Brain pericyte (primary cell): ENCODE measurements at places on chromosomes 16 and 17.

DNA sequence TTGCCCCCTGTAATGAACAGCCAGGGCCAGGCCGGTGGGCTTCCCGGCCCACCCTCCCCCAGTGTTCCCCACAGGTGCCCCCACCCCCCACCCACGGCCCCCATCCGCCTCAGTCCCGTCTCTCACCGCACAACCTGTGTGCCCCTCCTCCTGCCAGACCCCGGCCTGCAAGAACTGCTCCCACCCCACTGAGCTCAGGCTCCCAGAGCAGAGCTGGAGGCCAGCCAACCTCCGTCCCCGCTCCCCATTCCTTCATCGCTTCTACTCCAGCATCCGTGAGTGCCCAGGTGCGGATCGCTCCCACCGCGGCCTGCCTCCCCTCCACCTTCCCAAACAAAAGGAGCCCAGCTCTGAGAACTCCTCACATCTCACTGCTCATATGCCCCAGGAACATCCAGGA, 4.2 kb downstream of the MVD start:
- no peak for DNase-seq

DNA sequence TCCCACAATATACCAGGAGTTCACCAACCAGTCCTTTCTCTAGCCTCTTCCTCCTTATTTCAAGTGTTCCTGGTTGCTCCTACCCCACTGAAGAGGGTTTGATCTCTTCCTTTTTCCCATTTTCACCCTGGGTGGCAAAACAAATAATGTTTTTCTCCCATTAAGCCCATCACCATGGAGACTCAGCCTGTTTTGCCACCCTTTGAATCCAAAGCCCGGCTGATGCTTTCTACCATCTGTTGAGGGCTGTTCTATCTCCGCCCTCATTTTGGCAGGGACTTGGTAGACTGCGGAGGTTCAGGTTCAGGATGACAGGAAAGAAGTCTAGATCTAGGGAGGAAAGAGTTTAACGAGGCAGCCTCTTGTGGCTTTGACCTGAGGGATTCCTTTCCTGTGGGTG, 2.6 kb downstream of the DNAH2 start:
- no peak for DNase-seq

GRCh38 chr17:14204084-14204483, 32.6 kb downstream of the CDRT15 start:
- no peak for DNase-seq

DNA sequence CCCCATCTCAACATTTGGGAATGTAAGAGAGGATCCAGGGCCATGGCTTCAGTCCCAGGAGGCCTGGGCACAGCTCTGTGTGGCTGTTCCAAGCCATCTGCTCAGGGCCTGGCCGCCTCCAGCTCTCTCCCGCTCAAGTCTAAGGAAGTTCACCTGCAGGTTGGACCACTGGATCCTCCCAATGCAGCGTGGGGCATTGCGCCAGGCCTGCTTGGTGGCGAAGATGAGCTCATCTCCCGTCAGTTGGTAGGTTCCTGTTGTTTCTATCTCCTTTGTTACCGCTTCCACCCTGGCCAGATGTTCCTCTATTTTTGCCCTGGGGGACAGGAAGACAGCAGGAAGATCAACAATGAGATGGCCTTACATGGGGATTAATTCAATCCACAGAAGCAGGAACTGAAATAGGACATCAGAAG, 17.5 kb downstream of the NOS2 start:
- DNase-seq, result no peak

- DNase-seq, result no peak
These were observed at the start of gene ITGAX for GRCh38 chr16:31354394-31355291. ITGAX (plus strand) TSS chr16:31355176; CDS start chr16:31355255, 79 bp downstream.

GRCh38 chr17:13302983-13303382, 285.2 kb upstream of the ELAC2 start:
- DNase-seq, result no peak

- no peak for DNase-seq
These were observed at the start of gene PCGF2 for GRCh38 chr17:38748149-38748891. PCGF2 (minus strand) TSS chr17:38748336; CDS start chr17:38740402, 7,934 bp downstream.

GRCh38 chr16:17339764-17340541, 130.8 kb downstream of the XYLT1 start:
- DNase-seq, result no peak

DNA sequence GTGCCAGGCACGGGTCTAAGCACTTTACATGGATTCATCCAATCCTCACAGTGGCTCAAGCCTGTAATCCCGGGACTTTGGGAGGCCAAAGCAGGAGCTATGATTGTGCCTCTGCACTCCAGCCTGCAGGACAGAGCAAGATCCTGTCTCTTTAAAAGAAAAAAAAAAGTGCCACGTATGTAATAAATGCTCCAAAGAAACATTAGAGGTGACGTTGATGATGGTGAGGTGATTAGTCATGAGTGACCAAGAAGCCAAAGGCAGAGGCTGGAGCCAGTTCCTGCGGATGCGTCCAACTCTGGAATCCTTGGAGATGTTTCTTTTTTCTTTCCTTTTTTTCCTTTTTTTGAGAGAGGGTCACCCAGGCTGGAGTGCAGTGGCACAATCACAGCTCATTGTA, 59.4 kb upstream of the SIAH1 start:
- no peak for DNase-seq

DNA sequence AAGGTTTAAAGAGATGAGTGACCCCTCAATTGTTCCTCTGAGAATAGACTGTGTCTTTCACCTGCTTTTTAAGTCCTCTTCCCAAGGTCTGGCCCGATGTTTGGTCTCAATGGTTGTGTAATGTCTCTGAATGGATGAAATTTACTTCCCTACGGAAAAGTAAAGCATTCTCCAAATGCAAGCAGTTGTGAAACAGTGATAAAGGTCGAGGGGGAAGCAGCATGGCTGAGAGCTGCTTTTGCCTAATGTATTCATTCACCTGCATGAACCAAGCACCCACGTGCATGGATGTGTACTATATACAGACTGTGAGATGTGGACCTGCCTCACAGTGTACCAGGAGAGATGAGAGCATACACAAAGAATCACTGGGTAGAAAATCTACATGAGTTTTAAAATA, 11.4 kb downstream of the MRPS23 start:
- DNase-seq, result no peak

GRCh38 chr17:17018612-17019429, 23.4 kb upstream of the MPRIP start:
- DNase-seq, result no peak

- no peak for DNase-seq
These were observed 6.3 kb upstream of the SLC38A8 start for GRCh38 chr16:84048871-84049270.

DNA sequence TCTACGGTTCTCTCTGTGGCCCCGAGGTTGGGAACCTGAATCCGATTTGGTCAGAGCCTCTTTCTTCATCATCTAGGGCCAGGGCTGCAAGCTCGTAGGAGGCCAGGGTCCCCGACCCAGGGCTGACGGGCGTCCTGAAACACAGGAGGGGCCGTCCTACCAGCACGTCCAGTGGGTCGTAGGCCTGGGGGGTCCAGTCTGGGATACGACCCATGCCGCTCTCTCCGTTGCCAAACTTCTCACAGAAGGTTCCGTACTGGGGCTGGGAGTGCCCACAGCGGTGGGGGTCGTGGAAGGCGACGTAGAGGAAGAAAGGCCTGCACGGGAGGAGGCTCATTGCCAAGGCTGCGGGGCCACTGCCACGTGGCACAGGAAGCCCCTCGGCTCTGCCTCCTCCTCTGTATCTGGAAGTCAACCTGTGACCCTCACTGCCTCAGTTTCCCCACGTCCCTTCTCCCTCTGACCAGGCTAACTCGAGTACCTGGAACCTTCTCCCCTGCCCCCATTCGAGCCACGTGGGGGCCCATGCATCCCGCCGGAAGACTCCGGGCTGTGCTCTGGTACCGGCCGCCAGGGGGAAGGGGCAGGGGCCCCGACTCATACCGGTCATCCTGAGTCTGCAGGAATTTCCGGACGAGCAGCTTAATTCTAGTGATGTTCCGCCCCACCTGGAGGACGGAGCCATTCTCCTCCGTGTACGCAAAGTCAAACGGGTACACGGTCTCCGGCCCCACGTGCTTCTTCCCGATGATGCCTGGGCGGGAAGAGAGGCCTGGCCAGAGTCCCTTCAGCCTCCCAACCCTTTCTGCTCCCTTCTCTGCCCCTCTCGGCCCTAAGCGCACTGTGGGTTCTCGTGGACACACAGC, 5.9 kb downstream of the SGSH start:
- no peak for DNase-seq

DNA sequence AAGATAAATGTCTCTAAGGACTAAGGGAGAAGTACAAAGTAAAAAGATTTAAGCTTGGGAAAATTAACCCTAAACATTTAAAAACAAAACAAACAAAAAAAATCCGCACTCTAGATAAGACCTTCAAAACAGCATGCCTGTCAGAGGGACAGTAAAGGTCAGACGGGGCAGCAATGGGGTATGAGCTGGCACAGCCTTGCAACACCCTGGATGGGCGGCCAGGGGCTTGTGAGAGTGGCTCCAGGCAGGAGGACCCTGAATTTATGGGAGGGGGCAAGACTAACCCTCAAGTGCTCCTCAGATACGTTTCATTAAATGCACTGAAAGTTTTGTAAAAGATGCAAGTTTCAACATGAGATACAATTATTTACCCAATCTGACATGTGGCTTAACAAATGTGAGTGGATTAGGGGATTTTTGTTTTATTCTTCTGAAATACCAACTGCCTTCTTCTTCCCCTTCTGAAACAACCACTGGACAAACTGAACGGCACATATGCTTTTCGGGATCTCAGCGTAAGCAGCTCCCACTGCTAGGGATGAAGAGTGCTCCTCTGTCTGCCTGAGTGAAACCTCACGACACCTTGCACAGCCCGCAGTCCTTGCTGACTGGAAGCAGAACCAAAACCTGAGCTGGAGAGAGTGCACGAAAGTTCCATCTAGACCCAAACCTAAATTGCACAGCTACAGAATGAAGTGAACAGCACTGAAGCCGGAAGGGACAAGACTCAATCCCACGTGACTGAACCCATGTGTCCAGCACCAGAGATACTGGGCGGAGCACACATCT, 128.4 kb downstream of the ANKRD11 start:
- no peak for DNase-seq

GRCh38 chr17:64069143-64069542, 48.7 kb upstream of the ICAM2 start:
- no peak for DNase-seq

GRCh38 chr16:870856-871561, 70.5 kb upstream of the GNG13 start:
- DNase-seq, result no peak

DNA sequence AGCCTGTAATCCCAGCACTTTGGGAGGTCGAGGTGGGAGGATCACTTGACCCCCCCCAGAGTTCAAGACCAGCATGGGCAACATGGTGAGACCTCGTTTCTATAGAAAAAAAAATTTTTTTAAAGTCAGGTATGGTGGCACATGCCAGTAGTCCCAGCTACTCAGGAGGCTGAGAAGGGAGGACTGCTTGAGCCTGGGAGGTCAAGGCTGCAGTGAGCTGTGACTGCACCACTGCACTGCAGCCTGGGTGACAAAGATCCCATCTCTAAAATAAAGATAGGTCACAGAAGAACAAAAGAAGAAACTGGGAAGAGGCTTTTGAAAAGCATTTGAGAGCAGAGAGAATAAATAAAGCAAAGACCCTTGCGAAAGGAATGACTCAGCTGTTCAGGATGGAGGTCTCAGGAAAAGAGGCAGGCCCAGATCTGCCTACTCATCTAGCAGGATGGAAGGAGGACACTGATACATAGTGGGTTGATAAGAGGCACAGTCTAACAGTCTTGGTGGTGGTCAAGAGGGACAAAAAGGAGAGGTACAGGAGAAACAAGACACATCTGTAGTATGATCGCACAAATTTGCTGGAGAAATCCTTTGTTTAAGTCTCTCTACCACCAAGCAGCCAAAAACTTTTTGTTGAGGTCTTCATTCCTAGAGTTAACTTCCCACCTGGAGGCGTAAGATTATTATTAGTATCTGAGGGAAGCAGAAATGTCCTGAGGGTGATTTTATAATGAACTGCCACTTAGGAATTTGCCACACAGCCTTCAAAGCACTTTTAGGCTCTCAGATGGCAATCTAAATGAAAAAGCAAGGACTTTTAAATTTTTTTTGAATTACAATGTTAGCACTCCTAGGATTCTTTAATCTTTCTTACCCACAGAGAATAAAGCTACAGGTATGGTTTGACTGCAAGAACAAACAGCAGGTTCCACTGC, 17.6 kb downstream of the ZSWIM7 start:
- DNase-seq, result no peak

- no peak for DNase-seq
These were observed 1.3 kb upstream of the GJC1 start for GRCh38 chr17:44831371-44831770.

GRCh38 chr16:75593825-75594820, 27.9 kb downstream of the GABARAPL2 start:
- DNase-seq, result no peak

DNA sequence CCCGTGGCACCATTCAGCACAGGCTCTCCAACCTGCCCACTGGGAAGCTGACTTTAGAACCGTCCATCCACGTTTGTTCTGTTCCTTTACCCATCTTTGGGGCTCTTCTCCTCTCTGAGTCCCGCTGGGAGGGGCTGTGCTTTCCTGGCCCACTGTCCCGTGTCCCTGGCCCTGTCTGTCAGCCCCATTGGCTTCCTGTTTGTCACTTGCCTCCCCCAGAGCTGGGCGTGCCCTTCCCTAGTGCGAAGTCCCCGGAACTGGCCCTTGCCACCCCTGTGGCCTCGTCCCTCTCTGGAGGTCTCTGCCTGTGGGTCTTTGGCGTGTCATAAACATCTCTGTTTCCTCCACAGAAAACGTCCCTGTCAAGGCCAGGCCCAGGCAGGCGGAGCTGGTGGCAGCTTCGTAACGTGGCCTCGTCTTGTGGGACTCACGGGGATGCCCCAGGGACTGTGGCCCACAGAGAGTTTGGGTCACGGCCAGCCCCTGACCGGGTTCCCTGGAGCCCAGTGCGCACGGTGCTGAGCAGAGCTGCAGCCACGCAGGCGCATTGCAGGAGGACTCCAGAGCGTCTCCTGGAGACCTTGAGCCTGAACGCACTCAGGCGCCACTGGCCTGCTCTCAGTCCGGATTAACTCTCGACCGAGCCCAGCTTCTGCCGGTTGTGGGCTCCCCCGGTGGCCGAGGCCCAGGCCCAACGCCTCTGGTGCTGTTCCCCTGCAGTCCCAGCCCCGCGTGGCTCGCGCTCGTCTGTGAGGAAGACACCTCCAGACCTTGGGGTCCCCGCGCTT, 7.3 kb downstream of the CHMP6 start:
- no peak for DNase-seq

DNA sequence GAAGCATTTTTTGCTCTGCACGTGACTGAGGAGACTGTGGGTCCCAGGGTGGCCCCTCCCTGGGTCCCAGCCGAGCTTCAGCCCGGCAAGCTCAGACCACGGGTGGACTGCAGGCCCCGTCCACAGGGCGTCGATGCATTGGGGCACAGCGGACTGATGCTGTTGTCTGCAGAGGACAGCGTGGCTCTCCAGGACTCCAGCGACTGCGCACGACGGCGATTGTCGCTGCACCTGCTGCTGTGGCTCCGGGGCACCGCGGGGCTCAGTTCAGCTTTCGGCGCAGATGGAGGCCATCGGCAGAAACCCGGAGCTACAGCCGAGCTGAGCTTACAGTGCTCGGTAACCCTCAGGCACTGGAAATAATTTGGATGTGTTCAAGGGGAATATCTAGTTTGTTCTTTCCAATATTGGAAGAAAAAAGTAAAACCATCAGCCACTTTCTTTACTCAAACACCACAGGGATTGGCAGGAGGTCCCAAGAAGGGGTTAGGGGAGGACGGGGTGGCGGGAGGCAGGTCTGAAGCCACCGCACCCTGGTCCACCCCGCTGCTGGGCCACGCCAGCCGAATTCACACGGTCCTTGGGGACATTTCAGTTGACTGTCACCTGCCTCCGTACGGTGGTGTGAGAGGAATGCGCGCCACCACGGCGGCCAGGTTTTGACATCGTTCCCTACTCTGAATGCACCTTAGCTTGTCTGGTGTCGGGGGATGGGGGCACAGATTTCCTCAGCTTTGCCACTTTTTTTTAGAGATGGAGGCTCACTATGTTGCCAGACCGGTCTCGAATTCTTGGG, 88.7 kb upstream of the RPH3AL start:
- no peak for DNase-seq
